ENCODE measurements at places on chromosomes 4 and X. TPM values are rescaled to one million over a fixed set of nuclear protein-coding genes. Genes with fewer than 3 reads are reported as not detected.

DCAF12L2 gene
- total RNA-seq: 3.3 TPM

SERTM2 gene
- 0.11 TPM for total RNA-seq

CRMP1 gene
- total RNA-seq: 251 TPM

DCHS2 gene
- 0.91 TPM for total RNA-seq

CLDN2 gene
- not detected for total RNA-seq

CTAG1B gene
- not detected for total RNA-seq

STPG2 gene
- 0.23 TPM for total RNA-seq

- DNase-seq: no peak
Measured at GRCh38 chr4:7546809-7547367, 112.2 kb upstream of the PSAPL1 start.

- no peak for DNase-seq
Measured at GRCh38 chr4:118363166-118363565, 10.4 kb upstream of the PRSS12 start.

GRCh38 chr4:181323061-181323460, 920.1 kb upstream of the TENM3 start:
- DNase-seq: no peak

- no peak for DNase-seq
Measured at GRCh38 chrX:109760922-109761250, 27.8 kb upstream of the ACSL4 start.

DNA sequence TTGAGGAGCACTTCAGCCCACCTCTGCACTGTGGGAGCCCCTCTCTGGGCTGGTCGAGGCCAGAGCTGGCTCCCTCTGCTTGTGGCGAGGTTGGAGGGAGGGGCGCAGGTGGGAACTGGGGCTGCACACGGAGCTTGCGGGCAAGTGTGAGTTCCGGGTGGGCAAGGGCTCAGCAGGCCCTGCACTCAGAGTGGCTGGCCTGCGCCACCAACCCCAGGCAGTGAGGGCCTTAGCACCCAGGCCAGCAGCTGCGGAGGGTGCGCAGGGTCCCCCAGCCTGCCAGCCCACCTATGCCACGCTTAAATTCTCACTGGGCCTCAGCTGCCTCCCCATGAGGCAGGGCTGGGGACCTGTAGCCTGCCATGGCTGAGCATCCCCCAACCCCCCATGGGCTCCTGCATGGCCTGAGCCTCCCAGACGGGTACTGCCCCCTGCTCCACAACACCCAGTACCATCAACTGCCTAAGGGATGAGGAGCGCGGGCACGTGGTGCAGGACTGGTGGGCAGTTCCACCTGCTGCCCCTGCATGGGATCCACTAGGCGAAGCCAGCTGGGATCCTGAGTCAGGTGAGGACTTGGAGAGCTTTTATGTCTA, 110.9 kb downstream of the SLC39A8 start:
- no peak for DNase-seq

- no peak for DNase-seq
Measured at GRCh38 chr4:170007113-170007512, 19.1 kb downstream of the MFAP3L start.

GRCh38 chrX:140151316-140151715, 186.0 kb upstream of the CXorf66 start:
- DNase-seq: no peak

DNA sequence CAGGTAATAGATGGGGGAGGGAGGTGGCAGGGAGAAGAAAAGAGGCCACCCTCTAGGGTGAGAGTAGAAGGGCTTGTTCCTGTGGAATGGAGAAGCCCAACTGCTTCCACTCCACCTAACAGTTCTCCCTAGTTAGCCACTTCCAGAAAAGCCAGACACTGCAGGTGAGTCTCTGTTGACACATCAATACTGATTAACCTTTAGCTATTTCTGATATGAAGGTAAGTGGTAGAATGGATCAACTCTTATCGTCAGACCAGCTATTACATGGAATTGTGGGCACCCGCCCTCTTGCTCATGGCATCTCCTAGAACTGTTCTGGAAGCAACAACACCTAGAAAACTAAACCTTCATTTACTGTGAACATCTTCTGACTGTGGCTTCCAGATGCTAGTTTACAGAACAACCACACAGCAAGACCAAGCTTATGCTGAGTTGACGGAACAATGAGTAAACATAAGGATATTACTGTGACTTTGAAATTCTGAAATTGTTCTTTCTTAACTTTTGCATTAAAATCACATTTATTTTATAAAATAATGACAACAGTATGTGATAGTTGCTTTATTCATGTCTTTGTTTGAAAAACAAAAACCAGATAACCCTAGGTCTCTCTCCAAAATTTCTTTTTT, 44.7 kb downstream of the ANXA3 start:
- DNase-seq: no peak

DNA sequence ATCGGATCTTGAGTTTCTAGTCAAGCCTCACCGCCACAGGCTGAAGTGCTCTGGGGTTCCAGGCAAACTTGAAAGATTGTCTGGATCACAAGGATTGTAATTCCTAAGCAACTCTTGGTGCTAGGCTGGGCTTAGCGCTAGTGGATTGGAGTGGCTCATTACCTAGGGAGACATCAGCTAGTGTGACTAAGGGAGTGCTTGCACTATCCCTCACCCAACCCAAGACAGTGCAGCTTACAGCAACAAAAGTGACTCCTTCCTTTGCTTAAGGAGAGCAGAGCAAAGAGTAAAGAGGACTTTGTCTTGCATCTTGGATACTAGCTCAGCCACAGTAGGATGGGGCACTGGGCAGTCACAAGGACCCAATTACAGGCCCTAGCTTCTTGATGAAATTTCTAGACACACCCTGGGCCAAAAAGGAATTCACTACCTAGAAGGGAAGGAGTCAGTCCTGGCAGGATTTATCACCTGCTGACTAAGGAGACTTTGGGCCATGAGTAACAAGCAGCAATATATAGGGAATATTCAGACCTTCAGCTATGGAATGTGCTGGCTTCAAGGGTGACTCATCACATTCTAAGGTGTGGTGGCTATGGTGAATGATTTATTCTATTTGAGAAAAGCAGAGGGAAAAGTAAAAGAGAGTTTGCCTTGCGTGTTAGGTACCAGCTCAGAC, 1212.4 kb downstream of the PCDH18 start:
- no peak for DNase-seq

- no peak for DNase-seq
Measured at GRCh38 chrX:124033821-124034220, 72.3 kb downstream of the STAG2 start.

GRCh38 chr4:2015008-2015407, 6.2 kb upstream of the NELFA start:
- DNase-seq: no peak

DNA sequence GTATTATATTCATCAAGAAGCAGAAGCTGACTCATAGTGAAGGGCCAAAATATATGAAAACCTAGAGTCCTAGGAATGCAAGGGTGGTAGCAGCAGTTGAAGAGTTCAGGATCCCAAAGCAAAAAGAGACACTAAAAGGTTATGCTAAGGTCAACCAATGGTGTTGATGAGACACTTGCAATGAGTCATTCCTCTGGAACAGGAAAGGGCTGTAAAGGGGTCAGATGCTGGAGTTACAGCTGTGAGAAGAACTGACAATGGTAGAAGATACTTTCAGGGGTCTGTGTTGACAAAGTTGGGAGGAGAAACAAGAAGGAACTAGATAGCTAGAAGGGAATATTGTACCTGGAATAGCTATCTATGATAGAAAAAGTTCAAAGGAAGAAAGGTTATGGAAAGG, 47.5 kb downstream of the ZGRF1 start:
- DNase-seq: no peak

DNA sequence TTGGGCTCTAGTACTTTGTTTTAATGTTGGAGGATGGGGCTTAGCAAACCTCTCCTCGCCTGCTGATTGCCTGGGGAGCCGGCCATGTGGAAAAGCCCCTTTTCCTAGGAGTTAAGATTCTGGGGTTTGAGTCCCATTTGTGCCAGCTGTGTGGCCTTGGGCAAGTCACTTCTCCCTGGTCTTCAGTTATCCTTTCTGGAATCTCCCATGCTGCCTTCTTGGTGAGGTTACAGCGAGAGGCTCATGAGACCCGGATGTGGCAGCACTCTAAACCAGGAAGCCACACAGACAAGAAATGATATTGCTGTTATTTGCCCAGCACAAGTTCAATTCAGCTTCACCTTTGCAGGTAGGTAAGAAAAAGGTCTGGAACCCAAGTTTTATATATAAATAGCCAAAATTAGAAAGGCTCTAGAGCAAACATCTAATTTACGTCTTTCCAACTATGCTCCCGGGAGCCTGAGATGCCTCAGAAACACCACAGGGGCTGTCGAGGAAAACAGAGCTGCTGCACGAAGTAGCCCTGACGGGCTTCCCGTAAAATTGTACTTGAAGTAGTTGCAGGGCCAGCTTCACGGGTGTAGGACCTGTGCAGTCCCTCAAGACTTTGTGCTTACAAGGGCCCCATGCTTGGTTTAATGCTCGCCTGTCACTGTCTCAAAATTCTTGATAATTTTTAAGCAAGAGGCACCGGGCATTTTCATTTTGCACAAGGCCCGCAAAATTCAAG, 8.3 kb upstream of the SASH3 start:
- no peak for DNase-seq

DNA sequence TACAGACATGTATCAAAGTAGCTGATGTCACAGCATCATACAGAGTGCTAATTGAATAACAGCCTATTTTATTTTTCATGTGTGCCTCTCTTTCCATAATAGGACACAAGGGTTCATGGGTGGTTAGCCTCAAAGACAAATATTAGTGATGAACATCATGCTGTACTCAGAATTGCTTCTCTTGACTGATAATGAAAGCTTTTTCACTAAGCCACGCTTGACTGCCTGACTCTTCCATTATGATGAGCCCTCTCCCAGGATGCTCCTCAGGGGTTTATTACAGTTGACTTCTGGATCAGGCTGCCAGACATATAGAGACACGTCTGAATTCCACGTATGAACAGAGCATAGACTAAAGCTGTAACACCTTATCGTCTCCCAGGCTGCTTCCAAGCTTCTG, 2757.5 kb downstream of the PCDH7 start:
- DNase-seq: no peak

GRCh38 chr4:101292214-101292613, 55.1 kb downstream of the PPP3CA start:
- no peak for DNase-seq

DNA sequence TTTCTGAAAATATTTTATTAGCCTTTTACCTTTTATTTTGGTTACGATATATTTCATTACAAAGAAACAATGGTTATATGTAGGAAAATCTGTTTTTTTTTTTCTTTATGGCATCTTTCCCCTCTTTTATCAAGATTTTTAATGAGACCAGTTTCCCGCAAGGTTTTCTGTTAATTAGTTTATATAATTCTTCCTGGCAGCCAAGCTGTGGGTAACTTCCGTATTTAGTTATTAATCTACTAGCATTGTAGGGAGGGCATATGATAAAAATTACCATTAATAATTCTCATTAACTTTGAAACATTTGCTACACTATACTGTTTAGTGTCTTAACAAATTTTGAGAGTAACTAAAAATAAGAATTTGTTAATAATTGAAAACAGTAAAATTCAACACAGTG, 181.1 kb upstream of the GPRIN3 start:
- DNase-seq: no peak

GRCh38 chr4:143679434-143679833, 21.0 kb downstream of the FREM3 start:
- no peak for DNase-seq

DNA sequence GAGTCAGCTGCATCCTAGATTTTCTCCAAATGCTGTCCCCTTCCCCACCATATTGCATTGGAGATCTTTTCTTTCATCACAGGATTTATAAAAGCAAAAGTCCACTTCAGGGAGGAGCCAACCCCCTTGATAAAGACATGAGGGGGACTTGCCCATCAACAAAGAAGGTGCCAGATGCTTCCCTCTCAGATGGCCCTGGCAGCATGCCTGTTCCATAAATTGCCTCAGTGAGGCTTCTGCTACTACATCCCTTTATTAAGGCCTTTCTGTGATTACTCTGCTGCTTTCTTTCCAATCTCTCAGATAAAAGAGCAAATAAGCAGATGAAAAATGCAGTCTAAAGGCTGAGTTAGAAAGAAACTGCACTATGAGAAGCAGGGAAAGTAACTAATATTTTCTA, 511.6 kb downstream of the PACRGL start:
- no peak for DNase-seq
